ENCODE measurements at places on chromosomes 11 and 22. TPM values are rescaled to one million over a fixed set of nuclear protein-coding genes. Genes with fewer than 3 reads are reported as not detected.

The APOL1 gene
- 0.49 TPM for total RNA-seq

GRCh38 chr11:14645015-14645912, 1.7 kb downstream of the PDE3B start:
- no peak for DNase-seq

The C11orf16 gene
- total RNA-seq: not detected

DNA sequence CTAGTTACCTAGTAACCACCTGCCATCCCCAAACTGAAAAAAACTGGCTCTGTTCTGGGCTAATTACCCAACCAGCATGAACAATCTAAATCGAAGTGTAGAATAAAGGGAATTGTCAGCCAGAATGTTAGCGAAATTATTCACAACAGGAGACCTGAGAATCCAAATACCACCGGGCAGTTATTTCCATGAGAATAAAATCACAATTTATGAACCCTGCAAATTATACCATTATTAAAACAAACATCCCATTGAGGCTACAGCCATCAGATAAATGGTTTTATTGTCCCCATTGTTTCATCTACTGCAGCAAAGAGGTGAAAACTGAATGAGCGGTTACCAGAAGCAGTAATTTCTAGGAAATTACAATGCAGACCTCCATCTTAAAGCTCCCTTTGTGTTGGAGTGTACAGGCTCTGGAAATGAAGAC, 21.7 kb downstream of the FAM168A start:
- no peak for DNase-seq

GRCh38 chr11:123822032-123822431, 15.9 kb upstream of the OR6M1 start:
- no peak for DNase-seq

- peak; percentile 47 for DNase-seq
Observed at GRCh38 chr11:84714316-84714780, 912.8 kb downstream of the DLG2 start.
